ENCODE measurements at places on chromosomes 6 and 20.

DNA sequence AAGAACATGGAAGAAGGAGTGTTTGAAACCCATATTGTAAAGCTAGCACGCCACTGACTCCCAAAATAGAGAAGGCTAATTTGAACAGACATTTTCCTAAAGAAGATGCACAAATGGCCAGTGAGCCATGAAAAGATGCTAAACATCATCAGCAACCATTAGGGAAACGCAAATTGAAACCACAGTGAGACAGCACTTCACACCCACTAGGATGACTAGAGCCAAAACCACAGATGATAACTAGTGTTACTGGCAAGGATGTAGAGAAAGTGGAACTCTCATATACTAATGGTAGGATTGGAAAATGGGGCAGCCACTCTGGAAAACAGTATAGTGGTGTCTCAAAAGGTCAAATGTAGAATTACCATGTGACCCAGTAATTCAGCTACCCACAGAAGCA lies 58.2 kb downstream of the BMP7 start:
- DNase-seq, result no peak

- no peak for DNase-seq
Measured at GRCh38 chr20:64226686-64227580, 28.6 kb upstream of the PCMTD2 start.

- DNase-seq, result no peak
Measured at GRCh38 chr20:19909725-19910124, 107.4 kb upstream of the NAA20 start.

DNA sequence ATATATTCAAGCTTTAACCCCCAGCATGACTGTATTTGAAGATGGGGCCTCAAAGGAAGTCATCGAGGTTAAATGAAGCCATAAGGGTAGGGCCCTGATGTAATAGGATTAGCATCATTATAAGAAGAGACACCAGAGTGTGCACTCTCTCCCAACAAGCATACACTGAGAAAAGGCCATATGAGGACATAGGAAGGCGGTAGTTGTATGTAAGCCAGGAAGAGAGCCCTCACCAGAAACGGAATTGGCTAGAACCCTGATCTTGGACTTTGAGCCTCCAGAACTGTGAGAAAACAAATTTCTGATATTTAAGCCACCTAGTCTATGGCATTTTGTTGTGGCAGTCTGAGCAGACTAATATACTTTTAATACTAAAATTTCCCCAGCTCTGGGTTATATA lies 150.1 kb upstream of the STXBP5 start:
- no peak for DNase-seq

- no peak for DNase-seq
Measured at GRCh38 chr20:16013631-16014030, 559.6 kb downstream of the KIF16B start.
